ENCODE measurements at places on chromosomes 6 and 20. TPM values are rescaled to one million over a fixed set of nuclear protein-coding genes. Genes with fewer than 3 reads are reported as not detected.
A peak's percentile ranks its signal among the peaks of the same experiment; 100 is the strongest.

The ECHDC1 gene
- 13.9 TPM for total RNA-seq

The MAP7 gene
- total RNA-seq, result 31.6 TPM

DNA sequence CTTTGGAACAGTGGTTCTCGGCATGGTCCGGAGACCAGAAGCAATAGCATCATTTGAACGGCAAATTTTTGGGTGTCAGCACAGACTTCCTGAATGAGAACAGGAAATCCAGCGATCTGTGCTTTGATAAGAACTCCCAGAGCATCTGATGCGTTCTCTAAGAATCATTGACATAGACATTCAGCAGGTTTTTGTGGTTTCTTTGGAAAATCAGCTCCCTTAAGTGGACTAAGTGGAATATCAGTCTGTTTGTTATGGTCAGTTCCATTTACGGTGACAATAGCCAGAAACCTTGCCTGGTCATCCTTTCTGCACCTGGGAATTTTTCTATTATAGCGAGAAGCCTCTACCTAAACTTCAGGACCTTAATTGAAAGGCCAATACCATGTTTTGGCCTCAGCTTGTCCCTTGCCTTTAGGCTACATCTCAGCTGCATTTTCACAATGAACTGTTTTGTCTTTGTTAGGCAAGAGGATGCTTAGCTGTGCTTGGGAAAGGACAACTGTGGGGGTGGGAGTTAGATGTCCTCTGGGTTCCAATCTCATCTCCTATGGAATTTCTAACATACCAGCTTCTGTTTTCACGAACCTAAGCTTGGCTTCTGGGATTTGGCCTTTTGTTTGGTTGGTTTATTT is 299.7 kb downstream of the CDKAL1 start:
- no peak for DNase-seq

- DNase-seq, result peak; percentile 87
Observed at GRCh38 chr20:62616728-62617621, 25.3 kb upstream of the SLCO4A1 start.

All from pancreas (tissue), 10 donors.